Natural killer cell (primary cell): ENCODE measurements at places on chromosomes 12 and 14. TPM values are rescaled to one million over a fixed set of nuclear protein-coding genes. Genes with fewer than 3 reads are reported as not detected.

The DACT1 gene
- total RNA-seq: 0.45 TPM

The TSHR gene
- total RNA-seq: not detected

DNA sequence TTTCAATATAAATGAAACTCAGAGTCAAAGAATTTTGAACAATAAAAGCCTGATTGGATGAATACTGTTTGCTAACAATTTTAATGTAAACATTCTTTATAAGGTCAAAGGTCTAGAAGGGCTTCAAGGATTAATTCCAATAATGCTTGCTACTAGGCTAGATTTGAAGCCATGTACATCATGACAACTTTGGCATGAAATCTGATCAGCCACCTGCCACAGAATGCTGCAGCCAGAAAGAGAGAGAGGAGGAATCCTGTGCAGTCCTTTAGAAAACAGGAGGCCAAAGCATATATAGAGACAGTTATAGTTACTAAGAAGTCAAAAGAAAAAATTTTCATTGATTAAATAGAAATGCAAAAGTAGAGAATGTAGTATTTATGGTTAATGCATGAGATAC lies 47.1 kb downstream of the ABCD2 start:
- peaks cover 2% of the 10 kb centered on the region for H3K36me3 ChIP-seq
- H3K27me3 ChIP-seq: no peaks in the 10 kb centered on the region
- no peak overlapping the region for H3K27ac ChIP-seq
- H3K4me3 ChIP-seq: no peak overlapping the region
- DNase-seq: no peak
- H3K4me1 ChIP-seq: no peaks in the 10 kb centered on the region

- H3K36me3 ChIP-seq: no peaks in the 10 kb centered on the region
- no peak for DNase-seq
- H3K27me3 ChIP-seq: no peaks in the 10 kb centered on the region
- no peaks in the 10 kb centered on the region for H3K4me1 ChIP-seq
- H3K27ac ChIP-seq: no peak overlapping the region
These were observed 1822.9 kb upstream of the FLRT2 start for GRCh38 chr14:83707056-83707455.

GRCh38 chr12:59388694-59389093 lies 207.1 kb upstream of the SLC16A7 start:
- H3K27me3 ChIP-seq: no peaks in the 10 kb centered on the region
- no peaks in the 10 kb centered on the region for H3K36me3 ChIP-seq
- no peaks in the 10 kb centered on the region for H3K4me1 ChIP-seq

- no peak overlapping the region for H3K4me3 ChIP-seq
- H3K27ac ChIP-seq: no peak overlapping the region
- H3K36me3 ChIP-seq: peaks cover 27% of the 10 kb centered on the region
- no peak for DNase-seq
- H3K27me3 ChIP-seq: no peaks in the 10 kb centered on the region
These were observed 65.1 kb upstream of the SRSF5 start for GRCh38 chr14:69701857-69702256.

GRCh38 chr14:106631879-106632278 lies 1105.5 kb downstream of the TMEM121 start:
- no peak for DNase-seq
- no peak overlapping the region for H3K27ac ChIP-seq
- no peaks in the 10 kb centered on the region for H3K36me3 ChIP-seq
- peaks cover 5% of the 10 kb centered on the region for H3K4me1 ChIP-seq
- H3K27me3 ChIP-seq: peaks cover 2% of the 10 kb centered on the region

GRCh38 chr12:66932126-66932525 lies 253.2 kb upstream of the GRIP1 start:
- no peak for DNase-seq
- no peaks in the 10 kb centered on the region for H3K4me1 ChIP-seq
